ENCODE measurements at places on chromosomes 5 and 9. TPM values are rescaled to one million over a fixed set of nuclear protein-coding genes. Genes with fewer than 3 reads are reported as not detected.

ZNF462 gene
- 33.4 TPM for total RNA-seq

PDGFRB gene
- total RNA-seq, result 26.0 TPM

DNA sequence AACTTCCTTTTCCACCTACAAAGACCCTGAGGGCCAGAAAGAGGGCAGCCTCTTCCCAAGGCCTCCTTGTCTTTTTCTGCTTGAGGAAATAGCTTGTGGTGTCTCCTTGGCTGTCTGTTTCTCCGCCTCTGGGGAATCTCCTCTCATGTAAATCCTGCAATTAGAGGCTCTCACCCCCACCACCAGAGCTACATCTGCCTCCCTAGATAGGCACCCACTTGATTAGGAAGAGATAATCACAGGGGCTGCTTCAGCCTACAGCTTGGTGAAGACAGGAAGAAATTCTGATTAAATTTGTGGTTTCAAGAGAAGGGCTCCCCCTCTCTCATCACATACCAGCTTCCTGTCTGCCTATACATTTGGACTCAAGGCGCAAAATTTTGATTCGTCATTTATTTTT is 75.6 kb downstream of the TLR4 start:
- DNase-seq, result no peak

- no peak for DNase-seq
Measured at GRCh38 chr9:86664603-86665002, 282.7 kb downstream of the GAS1 start.

DNA sequence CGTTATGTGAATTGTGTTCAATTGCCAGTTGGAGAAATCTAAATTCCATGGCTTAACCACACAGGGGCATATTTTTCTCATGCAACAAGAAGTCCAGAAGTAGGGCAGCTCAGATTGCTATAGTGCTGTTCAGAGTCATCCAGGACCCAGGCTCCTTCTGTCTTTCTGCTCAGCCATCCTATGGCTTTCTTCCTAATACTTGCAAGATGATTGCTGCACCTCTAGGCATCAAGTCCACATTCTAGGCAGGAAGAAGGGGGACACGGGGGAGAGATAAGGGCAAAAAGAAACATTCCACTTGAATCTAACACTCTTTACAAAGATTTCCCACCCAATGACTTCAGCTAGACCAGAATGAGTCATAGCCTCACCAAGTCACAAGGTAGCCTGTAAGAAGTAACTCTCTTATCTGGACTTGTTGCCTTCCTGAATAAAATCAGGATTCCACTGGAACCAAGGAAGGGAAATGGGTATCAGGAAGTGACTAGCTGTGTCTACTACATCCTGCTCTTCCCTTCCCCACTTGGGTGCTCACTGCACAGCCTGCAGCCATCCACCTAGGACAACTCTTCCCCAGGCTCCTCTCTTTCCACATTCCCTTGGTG is 5.3 kb downstream of the ERAP2 start:
- no peak for DNase-seq

GRCh38 chr5:181258576-181258975 is 2.4 kb downstream of the TRIM52 start:
- DNase-seq, result no peak

All from left colon (tissue), 2 donors.